ENCODE measurements at places on chromosomes 3 and 15.

DNA sequence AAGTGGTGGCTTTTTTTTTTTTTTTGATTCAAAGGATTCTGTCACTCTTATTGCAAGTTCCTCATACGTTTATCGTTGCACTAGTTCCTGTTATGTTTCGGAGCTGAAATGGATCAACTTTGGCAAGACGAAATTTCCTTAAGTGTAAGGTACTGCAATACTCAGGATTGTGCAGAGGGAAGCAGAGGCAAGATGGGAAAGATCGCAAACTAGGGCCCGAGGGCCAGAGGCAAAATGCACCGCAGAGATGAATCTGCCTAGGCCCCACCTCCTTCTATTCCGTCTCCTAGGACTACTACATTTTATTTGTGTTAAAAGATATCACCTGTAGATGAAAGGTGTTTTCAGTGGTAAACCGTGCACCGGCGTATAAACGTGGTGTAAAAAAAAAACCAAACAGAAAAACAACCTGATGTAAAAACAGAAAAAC, 331 bp downstream of the RNU6-1 start:
- DNase-seq = no peak

DNA sequence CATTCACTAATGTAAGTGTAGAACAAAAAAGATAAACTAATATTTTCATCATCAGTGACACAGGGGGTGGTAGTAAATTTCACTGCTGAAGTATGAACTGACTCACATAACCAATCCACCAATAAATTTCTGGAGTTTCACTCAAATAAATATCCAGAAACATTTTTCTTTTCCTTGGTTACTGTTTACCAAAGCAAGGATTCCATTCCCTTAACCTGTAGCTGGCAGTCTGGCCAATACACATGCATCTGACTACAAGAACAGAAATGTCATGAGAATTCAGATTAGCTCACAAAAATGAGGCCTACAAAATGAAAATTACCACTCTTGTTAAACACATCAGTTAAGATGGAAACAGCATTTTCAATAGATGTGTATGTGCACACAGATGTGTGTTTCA, 80.3 kb downstream of the STAG1 start:
- DNase-seq = no peak

GRCh38 chr3:52083556-52084087, 27.3 kb upstream of the DUSP7 start:
- DNase-seq = no peak

GRCh38 chr3:157149136-157149696, 10.7 kb downstream of the CCNL1 start:
- no peak for DNase-seq

DNA sequence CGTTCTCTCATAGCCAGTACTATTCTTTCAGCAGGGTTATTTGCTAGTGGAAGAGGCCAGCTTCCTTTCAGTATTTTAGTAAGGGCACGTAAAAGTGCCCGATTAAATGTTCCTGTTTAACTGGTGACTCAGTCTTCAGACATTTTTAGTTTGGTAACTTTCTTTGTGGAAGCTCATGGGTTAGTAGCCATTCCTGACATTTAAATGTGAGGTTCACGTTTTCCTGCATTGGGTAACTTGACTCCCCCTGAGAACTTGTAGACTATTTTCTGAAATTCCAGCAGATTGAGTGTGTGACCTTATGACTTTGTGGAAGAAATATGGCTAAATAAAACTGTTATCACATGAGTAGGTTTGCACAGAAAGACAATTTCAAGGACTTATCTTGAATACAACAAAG, 16.9 kb downstream of the ABHD2 start:
- DNase-seq = no peak

- no peak for DNase-seq
These were observed 31.0 kb downstream of the IQSEC1 start for GRCh38 chr3:13042127-13042701.

DNA sequence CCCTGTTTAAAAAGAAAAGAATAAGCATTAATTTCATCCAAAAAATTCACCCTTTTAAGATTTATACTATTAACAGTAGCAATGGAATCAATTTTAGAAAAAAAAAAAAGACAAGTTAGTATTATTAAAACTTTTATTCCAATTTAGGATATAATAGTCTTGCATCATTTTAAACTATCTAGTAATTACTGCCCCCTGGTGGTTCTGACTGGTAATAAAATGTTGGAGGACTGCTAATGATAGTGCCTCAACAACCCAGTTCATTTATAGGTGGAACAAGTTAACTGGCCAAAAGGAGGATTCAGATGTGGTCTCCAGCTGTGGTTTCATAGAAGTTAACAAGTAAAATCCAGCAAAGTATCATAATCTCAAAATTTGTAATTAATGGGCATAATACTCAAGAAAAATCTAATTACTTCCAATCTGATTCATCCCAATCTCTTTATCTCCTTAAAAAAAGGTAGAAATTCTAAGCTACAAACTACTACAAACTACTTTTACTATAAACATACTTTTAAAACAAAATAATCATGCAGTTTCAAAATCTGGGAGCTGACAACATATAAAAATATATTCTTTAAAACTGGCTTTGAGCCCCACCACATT, 30.7 kb upstream of the WDR49 start:
- no peak for DNase-seq

DNA sequence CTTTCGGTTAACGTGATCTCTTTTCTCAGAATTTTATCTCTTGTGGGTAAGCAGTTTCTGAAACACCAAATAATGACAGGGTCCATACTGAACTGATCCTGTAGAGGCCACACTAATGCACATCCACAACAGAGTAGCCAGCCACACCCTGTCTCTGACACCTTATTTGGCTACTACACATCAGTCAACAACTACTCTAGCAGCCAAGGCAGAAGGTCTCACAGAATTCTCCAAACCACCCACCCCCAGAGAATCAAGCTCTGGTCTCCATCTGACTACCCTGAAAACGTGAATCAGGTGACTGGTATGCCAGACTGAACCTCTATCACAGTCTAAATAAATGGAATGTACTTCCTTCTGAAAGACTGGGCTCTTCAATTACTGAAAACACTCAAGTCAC, 38.0 kb downstream of the EDC3 start:
- DNase-seq = no peak

DNA sequence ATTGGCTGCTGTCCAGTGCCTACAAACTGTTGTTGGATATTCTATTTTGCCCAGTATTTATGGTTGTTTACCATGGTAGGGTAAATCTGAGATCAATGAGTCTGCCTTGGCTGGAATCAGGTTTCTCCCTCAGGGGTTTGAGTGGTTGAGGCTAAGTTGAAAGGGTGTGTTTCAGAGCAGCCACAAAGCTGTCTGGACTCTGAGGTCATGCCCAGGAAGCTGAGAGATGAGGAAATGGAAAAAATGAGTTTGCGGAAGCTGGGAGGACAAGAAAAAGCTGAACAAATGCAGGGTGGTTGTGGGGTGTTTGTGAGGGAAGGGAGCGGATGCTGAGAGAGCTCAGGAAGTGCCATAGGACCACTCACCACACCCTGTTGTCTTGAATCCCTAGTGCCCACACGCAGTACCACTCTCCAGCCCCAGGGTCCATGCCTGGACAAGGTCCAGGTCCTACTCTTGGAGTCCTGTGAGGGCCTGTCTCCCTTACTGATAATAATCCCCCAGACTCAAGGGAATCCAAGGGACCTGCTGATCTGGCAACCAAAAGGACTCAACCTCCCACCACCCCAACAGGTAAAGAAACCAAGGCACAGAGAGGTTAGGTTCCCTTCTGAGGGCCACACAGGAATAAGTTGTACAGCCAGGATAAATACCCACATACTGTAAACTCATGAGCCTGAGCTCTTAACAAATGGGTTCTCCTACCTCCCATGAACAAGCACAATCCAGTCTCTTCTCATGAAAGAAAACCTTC, 81.6 kb downstream of the PPCDC start:
- no peak for DNase-seq

Data from NCI-H1048 (cell line).